RPMI7951 (cell line): ENCODE measurements at places on chromosomes 6 and 20. TPM values are rescaled to one million over a fixed set of nuclear protein-coding genes. Genes with fewer than 3 reads are reported as not detected.

GRCh38 chr20:31237763-31238162 is 19.7 kb upstream of the DEFB115 start:
- no peak for DNase-seq

GRCh38 chr6:157821342-157822033 is 1.6 kb upstream of the SNX9 start:
- no peak for DNase-seq

GRCh38 chr6:27809939-27810767 is 102.0 kb downstream of the OR2B2 start:
- DNase-seq, result peak; percentile 99

GRCh38 chr6:13071550-13072345 is 256.6 kb downstream of the TBC1D7 start:
- no peak for DNase-seq

DNA sequence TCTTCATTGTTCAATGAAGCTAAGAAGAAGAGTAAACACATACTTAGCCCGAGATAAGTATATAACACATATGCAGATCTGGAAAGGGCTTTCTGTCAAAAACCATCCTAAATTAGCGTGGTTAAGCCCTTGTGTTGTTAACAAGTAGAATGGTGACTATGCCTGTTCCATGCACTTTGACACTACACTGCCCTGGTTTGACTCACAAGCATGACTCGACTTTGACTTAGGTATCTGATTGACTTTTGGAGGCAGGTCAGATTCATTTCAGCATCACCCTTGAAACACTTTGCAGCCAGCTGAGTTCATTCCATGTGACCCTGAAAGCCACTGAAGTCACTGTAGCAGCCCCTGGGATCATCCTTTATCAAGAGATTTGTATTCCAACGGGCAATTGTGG is 239.8 kb downstream of the TBX18 start:
- DNase-seq, result peak; percentile 22

DNA sequence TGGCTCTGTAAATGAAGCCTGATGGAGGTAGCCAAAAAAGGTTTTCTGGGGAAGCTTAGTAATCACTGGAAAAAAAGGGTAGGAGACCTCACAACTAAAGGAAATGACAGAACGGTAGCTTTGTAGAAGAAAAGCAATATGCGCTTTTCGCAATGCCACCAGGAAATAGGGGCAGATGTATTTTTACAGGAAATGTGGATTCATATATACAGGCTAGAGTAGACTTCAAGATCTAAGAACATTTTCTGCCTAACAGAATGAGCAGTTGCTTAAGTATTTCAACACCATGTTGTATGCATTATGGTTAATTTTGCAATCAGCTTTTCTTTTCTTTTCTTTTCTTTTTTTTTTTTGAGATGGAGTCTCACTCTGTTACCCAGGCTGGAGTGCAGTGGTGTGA is 219.6 kb downstream of the CD83 start:
- DNase-seq, result no peak

- no peak for DNase-seq
These were observed 1.5 kb downstream of the PRRT1 start for GRCh38 chr6:32149932-32150870.

- DNase-seq, result peak; percentile 45
These were observed 231.8 kb upstream of the RREB1 start for GRCh38 chr6:6875818-6876470.

DNA sequence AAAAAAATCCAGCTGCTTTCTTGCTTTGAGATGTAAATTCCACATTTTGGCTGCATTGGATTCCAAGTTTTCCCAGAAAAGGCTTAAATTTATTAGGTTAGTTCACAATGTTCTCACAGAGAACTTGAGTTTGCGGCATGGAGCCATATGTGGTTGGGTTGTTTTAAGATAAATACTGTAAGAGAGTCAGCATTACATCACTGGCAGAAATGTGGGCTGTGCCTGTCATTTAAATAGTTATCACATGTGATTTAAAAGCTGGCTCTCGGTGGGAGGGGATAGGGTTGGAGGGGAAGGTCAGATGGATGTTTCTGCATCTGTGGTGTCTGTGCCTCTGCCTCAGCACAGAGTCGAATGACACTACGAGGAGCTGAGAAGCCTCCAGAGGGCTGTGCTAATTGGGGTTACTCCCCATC is 73.8 kb upstream of the SCP2D1 start:
- DNase-seq, result peak; percentile 16

GRCh38 chr20:22159276-22159675 is 425.1 kb downstream of the FOXA2 start:
- no peak for DNase-seq

DNA sequence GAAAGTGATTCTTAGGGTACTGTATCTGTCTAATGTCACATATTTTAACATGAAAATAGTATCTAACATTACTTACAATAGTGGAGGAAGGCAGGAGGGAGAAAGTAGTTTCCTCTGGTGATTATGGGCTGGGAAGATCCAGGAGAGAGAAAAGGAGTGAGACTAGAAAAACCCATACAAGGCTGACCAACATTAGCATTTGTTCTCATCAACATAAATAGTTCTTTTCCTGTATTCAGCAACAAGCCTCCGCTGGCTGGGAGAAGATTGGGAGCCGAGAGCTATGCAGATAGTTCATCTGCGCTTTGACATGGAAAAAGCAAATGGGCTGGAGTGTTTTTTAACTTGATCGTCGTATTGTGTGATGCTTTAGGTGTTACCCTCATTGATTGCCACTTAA is 239.4 kb downstream of the PHACTR1 start:
- no peak for DNase-seq

DNA sequence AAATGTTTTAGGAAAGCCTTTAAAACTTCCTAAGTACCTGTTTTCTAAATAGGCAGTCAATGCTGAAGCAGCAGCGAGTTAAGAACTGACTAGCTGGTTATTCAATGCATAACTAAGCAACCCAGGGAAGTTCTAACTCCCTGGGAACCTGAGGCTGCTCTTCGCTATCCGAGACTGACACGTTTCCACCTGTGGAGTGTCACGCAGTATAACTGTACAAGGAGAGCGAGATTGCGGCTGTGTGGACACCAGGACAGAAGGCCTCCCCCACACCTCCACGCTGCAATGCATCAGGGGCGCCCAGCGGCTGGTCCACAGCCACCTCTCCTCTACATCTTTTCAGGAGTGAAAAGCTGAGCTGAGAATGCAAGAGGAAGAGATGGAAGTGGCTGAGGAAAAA is 8.0 kb downstream of the PXDC1 start:
- no peak for DNase-seq

DNA sequence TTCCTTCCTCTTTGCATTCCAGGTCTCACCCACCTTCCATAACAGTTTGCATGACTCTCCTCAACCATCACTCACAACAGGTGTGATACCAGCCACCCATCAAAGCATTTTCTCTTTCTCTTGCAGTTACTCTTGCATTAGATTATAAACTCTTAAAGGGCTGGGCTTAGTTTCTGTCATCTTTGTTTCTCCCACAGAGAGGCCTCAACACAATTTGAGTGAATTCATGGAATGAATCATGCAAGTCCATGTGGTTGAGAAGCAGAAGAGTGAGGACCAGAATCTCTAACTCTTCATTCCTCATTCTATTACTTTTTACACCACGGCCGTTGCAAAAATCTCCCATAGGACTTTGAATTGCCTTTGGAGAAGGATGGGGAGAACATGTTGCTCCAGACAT is 31.4 kb downstream of the OGFRL1 start:
- no peak for DNase-seq

HS3ST5 gene
- not detected in 2 replicates for total RNA-seq

OR2J3 gene
- not detected in 2 replicates for total RNA-seq

PRPF6 gene
- 68.4 and 74.2 TPM in 2 replicates for total RNA-seq

CCN6 gene
- 0.24 TPM in 1 of 2 replicates, not detected in the other for total RNA-seq

GINS1 gene
- total RNA-seq, result 31.0 and 42.7 TPM in 2 replicates

DDO gene
- 5.5 and 6.0 TPM in 2 replicates for total RNA-seq

CTCFL gene
- not detected in 2 replicates for total RNA-seq
